ENCODE measurements at places on chromosomes 3 and 15.

DNA sequence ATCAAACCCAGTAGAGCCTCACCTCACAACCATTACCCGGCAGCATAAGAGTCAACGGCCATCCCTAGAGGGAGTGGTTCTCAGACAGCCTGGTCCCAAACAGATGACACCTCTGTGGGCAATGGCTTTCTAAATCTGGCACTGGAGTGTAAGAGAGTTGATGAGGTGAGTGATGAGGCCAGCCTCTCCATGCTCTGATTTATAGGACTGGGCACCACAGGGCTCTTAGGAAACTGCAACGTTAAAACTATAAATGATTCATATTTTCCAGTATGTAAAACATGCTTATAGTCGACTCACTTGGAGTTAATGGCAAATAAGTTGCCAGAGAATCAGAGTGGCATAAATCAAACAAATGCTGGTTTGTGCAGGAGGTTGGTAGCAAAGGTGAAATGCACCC, 187.7 kb downstream of the GREM1 start:
- no peak for DNase-seq

DNA sequence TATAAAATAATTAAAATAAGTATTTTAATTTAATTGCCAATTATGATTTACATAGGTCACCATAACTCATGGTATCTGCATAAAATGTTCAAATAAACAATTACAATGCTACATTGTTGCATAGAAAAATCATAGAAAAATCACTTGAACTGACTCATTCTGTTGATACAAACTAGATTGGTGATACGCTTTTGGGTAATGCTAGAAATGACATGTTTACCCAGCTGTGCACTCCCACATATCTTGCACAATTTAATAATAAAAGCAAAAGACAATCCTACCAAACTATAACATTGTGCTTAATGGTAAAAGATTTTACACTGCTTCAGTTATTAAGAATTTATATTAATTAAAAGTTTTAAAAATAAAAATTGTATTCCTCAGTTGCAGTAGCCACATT, 45.8 kb upstream of the FBXL22 start:
- no peak for DNase-seq

- DNase-seq: no peak
Observed at GRCh38 chr3:136664771-136665170, 87.4 kb downstream of the STAG1 start.

DNA sequence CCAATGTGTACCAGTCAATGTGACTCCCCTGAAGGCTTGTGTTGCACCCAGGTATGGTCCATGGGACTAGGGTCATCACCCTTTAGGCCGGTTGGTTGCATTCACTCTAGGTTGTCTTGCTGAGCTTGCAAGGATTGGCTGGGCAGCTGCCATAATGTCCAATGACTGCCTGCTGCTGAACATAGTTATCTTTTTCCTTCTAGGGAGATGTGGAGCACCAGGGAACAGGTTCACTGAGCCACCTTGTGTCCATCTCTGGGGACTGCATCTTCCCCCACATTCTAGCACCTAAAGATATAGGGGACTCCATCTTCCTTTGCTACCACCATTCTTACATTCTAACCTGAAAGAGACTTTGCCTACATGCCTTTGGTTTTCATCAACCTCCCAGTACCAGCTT, 580.4 kb upstream of the TBL1XR1 start:
- DNase-seq: no peak

DNA sequence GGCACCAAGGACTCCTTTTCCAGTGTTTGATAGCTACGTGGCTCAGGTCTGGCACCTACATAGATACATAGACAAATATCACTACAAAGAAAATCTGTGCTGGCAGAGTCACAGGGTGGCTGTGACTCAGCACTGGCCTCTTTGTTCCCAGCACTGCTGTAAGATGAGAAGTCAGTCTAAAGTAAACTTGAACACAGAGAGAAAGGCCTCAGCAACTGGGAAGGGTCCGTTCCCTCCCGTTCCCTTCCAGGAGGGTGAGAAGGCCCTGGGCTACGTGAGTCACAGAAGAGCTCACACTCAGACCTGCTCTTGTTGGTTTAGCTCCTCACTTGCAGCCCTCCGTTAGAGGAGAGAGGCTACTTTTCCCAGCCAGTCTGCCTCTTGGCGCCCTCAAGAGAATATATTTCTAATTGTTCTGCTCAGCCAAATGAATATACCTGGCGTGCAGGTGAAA, 23.1 kb downstream of the ANXA2 start:
- no peak for DNase-seq

DNA sequence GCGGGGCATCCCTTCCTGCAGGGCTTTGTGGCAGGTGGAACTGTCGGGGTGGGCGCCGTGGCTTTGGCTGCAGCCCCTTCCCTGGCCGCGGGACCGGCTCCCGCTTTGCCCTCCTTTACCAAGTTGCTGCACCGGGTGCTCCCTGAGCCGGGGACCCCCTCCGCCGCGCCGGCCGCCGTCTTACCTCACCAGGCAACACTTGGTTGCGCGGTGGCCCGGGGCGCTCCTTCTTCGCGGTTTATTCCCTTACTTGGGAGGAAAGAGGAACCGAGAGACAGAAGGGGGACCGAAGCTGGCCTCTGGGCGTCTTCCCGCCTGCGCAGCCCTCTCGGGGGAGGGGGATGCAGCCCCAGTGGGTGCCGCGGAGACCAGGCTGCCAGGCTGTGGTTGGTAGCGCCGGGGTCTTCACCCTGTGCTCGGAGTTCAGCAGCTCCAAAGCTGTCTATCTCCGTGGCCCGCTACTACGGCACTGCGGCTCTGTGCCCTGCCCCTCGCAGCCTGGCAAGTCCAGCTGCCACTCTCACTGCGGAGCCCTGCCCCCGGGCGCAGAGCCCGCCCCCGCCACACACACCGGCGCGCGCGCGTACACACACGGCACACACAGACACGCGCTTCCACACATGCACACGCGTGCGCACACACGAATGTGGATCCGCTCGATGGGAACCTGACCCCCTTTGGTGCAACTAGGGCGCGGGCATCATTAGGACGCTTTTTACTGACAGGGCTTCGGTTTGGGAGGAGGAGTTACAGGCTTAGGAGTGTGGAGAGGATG, at the start of gene DGKG:
TSS of gene DGKG (minus strand) at position 473 of the 775 bp plus-strand sequence. CDS start 41,775 bp downstream, outside the sequence.
- DNase-seq: peak; percentile 2

- no peak for DNase-seq
Observed at GRCh38 chr3:186013312-186013711, 75.5 kb upstream of the TRA2B start.

DNA sequence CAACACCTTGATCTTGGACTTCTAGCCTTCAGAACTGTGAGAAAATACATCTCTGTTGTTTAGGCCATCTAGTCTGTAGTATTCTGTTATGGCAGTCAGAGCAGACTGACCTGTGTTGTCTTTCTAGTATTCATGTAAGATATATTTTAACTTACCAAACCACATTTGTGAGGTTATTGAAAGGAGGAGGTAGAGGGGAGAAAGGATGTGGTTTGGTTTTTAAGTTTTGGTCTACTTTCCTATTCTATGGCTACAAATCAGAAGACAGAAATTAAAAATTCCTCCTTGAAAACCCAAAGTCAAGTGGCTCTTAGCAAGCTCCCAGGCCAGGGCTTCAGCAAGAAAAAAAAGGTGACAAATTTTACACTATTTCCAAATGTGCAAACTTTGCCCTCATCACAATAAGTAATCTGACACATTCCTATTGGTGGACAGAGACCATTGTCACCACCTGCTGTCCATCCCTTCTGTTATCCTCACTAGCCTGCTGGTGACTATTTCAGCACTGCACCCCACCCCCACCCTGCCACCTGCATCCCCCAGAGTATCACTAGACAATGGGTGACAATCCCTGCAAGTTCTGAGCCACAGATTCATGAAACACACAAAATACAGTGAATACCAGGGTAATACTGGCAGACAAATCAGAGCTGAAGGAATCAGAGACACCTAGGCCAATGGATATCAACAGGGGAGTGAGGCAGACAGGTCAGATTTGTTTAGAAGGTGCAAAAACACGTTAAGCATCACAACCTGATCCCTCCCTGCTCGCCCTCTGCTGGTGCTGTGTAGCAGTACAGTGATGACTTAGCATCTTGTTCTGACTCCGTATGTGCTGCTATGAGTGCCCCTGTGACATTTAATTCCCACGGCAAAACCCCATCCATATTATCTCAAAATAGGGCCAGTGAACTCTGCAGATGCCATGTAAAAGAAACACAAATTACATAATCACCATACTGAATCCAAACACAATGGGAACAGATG, 79.0 kb upstream of the DCLK3 start:
- peak; percentile 14 for DNase-seq

DNA sequence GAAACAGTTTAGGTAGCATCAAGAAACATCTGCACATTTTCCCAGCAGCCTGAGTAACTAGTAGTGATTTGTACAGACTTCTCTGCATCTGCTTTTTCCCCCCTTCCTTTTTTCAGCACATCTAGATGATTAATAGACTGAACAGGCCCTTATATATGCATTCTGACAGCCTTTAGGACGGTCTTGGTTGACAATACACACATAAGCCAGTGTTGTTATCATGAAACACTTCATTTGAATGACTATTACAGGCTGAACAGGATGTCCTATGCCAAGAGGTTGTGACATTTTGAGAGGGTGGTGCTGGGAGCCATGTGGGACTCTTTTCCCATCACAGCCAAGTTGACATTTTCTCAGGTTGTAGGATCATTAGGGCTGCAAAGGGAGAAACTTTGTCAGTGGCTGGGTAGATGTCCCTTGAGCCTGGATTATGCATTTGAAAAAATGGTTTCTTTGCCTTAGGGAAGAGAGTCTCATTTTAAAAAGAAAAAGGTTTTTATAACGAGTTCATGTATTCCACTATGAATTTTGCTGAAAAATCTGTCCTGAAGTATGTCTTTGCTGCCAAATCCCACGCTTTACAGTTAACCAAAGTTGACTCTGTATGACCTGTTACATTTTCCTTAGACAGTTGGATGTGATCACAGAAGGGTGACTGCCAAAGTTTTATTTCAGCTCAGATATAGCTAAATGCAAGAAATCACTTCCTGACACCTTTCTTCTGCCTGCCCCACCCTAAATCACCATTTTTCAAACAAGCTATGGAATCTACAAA, 73.7 kb downstream of the FILIP1L start:
- DNase-seq: no peak

GRCh38 chr3:101853982-101854381, 4.7 kb downstream of the NFKBIZ start:
- DNase-seq: no peak

DNA sequence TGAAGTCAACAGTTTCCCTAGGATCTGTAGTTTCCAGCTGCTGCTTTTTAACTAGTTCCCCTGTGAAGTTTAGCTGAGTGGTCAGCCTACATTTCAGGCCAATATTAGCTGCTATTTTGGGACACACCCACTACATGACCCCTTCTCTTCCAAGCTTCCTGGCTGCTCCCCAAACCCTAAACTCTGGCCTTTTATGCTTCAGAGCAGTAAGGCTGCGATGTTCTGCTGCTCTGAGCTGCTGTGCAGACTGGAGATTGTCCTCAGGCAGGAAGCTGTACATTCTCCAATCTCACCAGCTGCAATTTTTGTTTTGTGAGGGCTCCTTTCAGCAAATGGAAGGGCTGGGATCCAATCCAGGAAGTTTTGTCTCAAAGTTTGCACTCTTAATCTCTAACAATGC, 48.0 kb upstream of the WDR72 start:
- DNase-seq: no peak

- DNase-seq: peak; percentile 96
Observed at GRCh38 chr3:42556089-42556632, 25.6 kb downstream of the SEC22C start.

DNA sequence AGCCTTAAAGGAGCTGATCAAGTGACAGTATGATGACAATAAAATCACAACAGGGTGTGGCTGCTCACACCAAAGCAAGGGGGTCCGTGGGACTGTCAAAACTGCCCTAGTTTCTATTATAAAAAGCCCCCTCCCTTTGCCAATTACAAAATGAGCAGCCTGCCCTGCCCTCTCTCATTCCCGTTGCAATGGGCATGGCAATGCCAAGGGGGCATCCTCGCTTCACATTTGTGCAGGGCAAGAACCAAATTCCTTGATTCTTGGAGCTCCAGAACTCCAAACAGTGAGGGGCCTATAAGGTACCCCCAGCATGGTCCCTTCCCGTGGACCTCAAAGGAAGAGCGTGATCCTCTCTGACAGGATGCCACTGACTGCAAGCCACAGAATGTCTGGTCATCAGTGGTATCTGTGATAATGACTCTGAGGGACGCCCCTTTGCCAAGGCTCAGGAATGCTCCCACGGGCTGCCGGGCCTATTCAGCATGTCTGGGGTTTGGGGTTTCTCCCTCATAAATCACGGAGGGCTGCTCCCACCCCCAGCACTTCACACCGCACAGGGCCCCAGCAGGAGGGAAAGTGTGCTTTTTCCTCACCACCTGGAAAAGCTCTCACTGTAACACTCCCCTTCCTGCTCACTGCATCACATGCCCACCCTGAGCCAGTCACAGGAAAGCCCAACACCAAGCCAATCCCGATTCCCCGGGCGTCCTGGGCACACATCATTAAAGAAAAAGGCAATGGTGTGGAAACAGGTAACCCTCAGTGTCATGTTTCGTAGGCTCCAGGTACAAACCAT, 105.1 kb upstream of the TRPM1 start:
- DNase-seq: no peak

DNA sequence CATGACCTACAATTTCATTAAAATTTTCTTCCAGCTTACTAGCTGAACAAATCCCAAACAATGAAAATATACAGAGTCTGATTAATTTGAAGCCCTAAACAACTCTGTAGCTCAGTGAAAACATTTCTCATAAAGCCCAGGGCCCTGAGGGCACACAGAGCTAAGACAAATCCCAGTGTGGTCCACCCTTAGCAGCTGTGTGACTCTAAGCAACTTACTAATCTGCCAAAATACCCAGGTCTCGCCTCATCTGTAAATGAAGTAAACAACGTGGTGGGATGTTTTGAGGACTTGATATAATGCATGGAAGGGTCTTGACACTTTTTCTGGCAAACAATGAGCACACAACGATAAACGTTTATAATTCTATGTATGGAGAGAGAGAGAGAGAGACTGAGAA, 158.4 kb downstream of the FHIT start:
- DNase-seq: no peak

- no peak for DNase-seq
Observed at GRCh38 chr3:139571711-139572110, 32.2 kb upstream of the RBP1 start.

- no peak for DNase-seq
Observed at GRCh38 chr3:54527953-54528352, 399.9 kb downstream of the LRTM1 start.

DNA sequence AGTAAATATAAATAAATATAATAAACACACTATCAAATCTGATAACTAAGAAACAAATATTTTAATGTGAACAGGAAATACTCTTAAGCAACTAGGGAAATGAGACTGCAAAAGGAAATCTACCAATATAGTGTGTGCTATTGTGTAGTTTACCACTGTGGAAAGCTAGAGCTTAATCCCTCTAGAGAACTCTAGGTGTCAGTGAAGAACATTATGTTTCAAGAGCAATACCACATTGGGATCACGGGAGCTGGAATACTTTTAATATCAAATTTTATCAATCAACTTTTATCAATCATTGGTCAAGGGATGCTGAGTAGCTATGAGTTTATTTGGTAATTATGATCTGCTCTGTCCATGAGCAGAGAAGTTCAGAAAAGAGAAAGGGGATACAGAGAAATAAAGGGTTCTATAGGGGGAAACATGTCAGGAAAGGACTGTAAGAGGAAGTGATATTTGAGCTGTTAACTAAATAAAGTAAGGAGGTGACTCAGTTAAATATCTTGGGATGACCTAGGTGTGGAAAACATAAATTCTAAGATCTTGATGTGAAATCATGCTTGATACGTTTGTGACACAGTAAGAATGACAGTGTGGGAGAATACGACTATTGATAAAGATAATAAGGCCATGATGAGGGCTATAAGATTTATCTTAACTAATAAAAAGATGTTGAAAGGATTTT, 762.2 kb upstream of the ALCAM start:
- DNase-seq: no peak

All from T-helper 2 cell (primary cell).